Keratinocyte (primary cell): ENCODE measurements at places on chromosomes 12 and 14.

GRCh38 chr14:31492759-31493498 lies 5.1 kb upstream of the GPR33 start:
- no peak overlapping the region for H3K4me3 ChIP-seq
- H3K27me3 ChIP-seq = no peaks in the 10 kb centered on the region
- DNase-seq = peak; percentile 17
- H3K27ac ChIP-seq = no peak overlapping the region
- H3K36me3 ChIP-seq = no peaks in the 10 kb centered on the region
- peaks cover 5% of the 10 kb centered on the region for H3K4me1 ChIP-seq

DNA sequence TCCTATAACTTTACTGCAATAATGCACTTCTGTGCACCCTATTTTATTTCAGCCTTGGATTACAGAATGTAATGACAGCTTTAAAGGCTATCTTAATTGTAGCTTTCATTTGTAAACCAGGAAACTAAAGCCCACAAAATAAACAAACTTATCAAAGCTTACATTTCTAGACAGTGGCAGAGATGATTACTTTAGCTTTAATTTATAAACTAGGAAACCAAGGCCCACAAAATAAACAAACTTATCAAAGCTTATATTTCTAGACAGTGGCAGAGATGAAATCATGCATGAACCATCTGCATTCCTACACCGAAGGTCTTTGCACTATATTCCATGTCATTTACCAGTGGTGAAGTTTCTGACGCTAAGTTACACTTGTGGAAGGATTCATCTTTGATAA lies 74.4 kb downstream of the PRKD1 start:
- no peak overlapping the region for H3K27ac ChIP-seq
- no peaks in the 10 kb centered on the region for H3K27me3 ChIP-seq
- DNase-seq = no peak
- H3K36me3 ChIP-seq = no peaks in the 10 kb centered on the region

GRCh38 chr14:71235875-71236274 lies 328.6 kb downstream of the PCNX1 start:
- H3K27ac ChIP-seq = peak overlapping the region; percentile 14
- no peak for DNase-seq
- H3K36me3 ChIP-seq = no peaks in the 10 kb centered on the region

GRCh38 chr12:123223241-123223668 lies 9.7 kb downstream of the MPHOSPH9 start:
- no peaks in the 10 kb centered on the region for H3K36me3 ChIP-seq
- no peaks in the 10 kb centered on the region for H3K4me1 ChIP-seq

GRCh38 chr12:61521258-61521657 lies 738.9 kb upstream of the USP15 start:
- DNase-seq = no peak
- no peak overlapping the region for H3K4me3 ChIP-seq
- H3K27ac ChIP-seq = no peak overlapping the region
- no peaks in the 10 kb centered on the region for H3K36me3 ChIP-seq
- no peaks in the 10 kb centered on the region for H3K27me3 ChIP-seq

DNA sequence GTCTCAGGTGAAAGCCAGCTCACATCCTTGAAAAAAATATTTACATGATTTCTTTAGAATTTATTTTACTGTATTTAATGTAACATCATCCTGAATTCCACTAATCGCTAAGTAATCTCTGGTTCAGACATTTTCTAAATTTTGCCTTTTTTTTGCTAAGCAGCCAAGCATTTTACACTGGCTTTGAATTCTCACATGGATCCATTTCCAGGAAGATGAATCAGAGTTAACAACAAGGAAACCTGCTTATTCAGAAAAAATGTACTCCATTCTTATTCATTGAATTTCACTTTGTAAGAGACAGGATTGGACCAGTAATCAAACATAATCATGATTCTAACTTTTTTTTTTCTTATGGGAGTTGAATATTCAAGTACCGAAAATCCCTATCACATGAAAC lies 1785.1 kb upstream of the FLRT2 start:
- no peak overlapping the region for H3K27ac ChIP-seq
- H3K4me1 ChIP-seq = no peaks in the 10 kb centered on the region
- no peak overlapping the region for H3K4me3 ChIP-seq
- DNase-seq = no peak

GRCh38 chr12:71795901-71796300 lies 41.2 kb downstream of the RAB21 start:
- no peak for DNase-seq
- H3K27ac ChIP-seq = no peak overlapping the region
- no peak overlapping the region for H3K4me3 ChIP-seq
- H3K27me3 ChIP-seq = no peaks in the 10 kb centered on the region

- H3K4me3 ChIP-seq = no peak overlapping the region
- no peaks in the 10 kb centered on the region for H3K36me3 ChIP-seq
- no peak overlapping the region for H3K27ac ChIP-seq
- no peak for DNase-seq
- no peaks in the 10 kb centered on the region for H3K27me3 ChIP-seq
- no peaks in the 10 kb centered on the region for H3K4me1 ChIP-seq
These were observed 24.6 kb downstream of the PTPRR start for GRCh38 chr12:70895956-70896355.

GRCh38 chr12:103877934-103878510 lies 37.0 kb upstream of the NT5DC3 start:
- H3K36me3 ChIP-seq = no peaks in the 10 kb centered on the region
- H3K4me1 ChIP-seq = peaks cover 28% of the 10 kb centered on the region
- no peak overlapping the region for H3K4me3 ChIP-seq
- H3K27ac ChIP-seq = no peak overlapping the region
- no peaks in the 10 kb centered on the region for H3K27me3 ChIP-seq
- DNase-seq = peak; percentile 42

DNA sequence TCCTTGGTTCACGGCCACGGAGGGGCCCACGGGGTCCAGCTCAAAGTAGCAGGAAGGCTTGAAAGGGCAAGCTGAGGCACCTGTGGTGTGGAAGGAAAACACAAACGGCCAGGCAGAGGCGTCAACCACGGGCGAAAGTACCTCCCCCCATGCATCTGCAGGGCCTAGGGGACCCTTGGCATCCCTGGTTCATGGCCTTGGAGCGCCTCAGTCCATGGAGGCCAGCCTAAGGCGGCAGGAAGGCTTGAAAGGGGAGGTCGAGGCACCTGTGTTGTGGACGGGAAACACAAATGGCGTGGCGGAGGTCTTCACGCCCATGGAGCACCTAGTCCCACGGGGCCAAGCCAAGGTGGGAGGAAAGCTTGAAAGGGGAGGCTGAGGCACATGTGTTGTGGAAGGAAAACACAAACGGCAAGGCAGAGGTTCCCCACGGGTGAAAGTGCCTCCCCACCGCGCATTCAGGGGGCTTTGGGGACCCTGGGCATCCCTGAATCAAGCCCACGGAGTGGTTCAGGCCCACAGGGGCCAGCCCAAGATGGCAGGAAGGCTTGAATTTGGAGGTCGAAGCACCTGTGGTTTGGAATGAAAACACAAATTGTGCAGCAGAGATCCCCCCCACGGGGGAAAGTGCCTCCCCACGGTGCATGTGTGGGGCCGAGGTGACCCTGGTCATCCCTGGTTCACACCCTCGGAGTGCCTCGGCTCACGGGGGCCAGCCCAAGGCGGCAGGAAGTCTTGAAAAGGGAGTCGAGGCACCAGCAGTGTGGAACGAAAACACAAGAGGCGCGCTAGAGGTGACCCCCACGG lies 380.8 kb downstream of the ALG10 start:
- H3K4me3 ChIP-seq = no peak overlapping the region
- no peak overlapping the region for H3K27ac ChIP-seq
- H3K4me1 ChIP-seq = no peaks in the 10 kb centered on the region
- H3K36me3 ChIP-seq = no peaks in the 10 kb centered on the region

- H3K36me3 ChIP-seq = no peaks in the 10 kb centered on the region
- no peak overlapping the region for H3K4me3 ChIP-seq
- no peak overlapping the region for H3K27ac ChIP-seq
- no peaks in the 10 kb centered on the region for H3K27me3 ChIP-seq
These were observed 197.0 kb downstream of the ETNK1 start for GRCh38 chr12:22821985-22822384.

- no peaks in the 10 kb centered on the region for H3K36me3 ChIP-seq
- no peaks in the 10 kb centered on the region for H3K4me1 ChIP-seq
- H3K27ac ChIP-seq = no peak overlapping the region
- no peaks in the 10 kb centered on the region for H3K27me3 ChIP-seq
- DNase-seq = no peak
These were observed 22.7 kb upstream of the CCDC60 start for GRCh38 chr12:119311878-119312277.

DNA sequence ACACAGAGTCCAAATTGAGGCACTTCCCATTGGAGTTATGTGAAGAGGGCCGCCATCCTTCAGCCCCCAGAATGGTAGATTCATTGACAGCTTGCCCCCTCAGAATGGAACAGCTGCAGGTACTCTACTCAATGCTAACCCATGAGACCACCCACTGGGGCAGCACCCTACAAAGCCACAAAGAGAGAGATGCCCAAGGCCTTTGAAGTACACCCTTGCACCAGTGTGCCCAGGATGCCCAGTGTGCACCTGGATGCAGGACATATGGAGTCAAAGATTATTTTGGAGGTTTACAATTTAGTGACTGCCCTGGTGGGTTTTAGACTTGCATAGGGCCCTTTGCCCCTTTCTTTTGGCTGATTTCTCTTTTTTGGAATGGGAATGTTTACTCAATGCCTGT lies 933.9 kb downstream of the SLC16A7 start:
- no peak for DNase-seq
- H3K4me3 ChIP-seq = no peak overlapping the region
- no peak overlapping the region for H3K27ac ChIP-seq
- H3K36me3 ChIP-seq = no peaks in the 10 kb centered on the region
- H3K4me1 ChIP-seq = no peaks in the 10 kb centered on the region
- H3K27me3 ChIP-seq = no peaks in the 10 kb centered on the region

GRCh38 chr12:52235822-52236361 lies 2.8 kb downstream of the KRT7 start:
- H3K27ac ChIP-seq = no peak overlapping the region
- peaks cover 35% of the 10 kb centered on the region for H3K4me1 ChIP-seq
- DNase-seq = no peak
- no peaks in the 10 kb centered on the region for H3K36me3 ChIP-seq
- H3K4me3 ChIP-seq = no peak overlapping the region

DNA sequence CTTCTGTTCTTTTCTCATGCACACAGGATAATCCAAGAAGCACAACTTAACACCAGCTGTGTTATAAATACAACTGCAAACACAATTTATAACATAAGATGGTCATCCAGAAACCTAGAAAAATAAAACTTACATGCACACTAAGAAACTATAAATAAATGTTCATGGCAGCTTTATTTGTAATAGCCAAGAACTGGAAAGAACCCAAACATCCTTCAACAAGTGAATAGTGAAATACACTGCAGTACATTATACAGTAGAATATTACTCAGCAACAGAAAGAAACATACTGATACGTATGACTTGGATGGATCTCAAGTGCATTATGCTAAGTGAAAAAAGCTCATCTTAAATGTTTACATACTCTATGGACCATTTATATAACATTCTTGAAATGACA lies 132.7 kb downstream of the SPTSSA start:
- H3K27ac ChIP-seq = no peak overlapping the region
- DNase-seq = no peak
- peaks cover 12% of the 10 kb centered on the region for H3K4me1 ChIP-seq
- H3K36me3 ChIP-seq = no peaks in the 10 kb centered on the region
- no peak overlapping the region for H3K4me3 ChIP-seq

- H3K27me3 ChIP-seq = no peaks in the 10 kb centered on the region
- H3K27ac ChIP-seq = no peak overlapping the region
- no peak for DNase-seq
- H3K4me3 ChIP-seq = no peak overlapping the region
These were observed 46.7 kb downstream of the HSPB8 start for GRCh38 chr12:119225454-119225853.

GRCh38 chr12:14460212-14460841 lies 94.8 kb downstream of the ATF7IP start:
- H3K27me3 ChIP-seq = no peaks in the 10 kb centered on the region
- H3K4me1 ChIP-seq = no peaks in the 10 kb centered on the region
- no peak overlapping the region for H3K27ac ChIP-seq

- no peaks in the 10 kb centered on the region for H3K4me1 ChIP-seq
- H3K4me3 ChIP-seq = no peak overlapping the region
- H3K27me3 ChIP-seq = no peaks in the 10 kb centered on the region
- DNase-seq = no peak
- no peaks in the 10 kb centered on the region for H3K36me3 ChIP-seq
- H3K27ac ChIP-seq = no peak overlapping the region
These were observed 74.3 kb downstream of the SYNE3 start for GRCh38 chr14:95442016-95442632.

DNA sequence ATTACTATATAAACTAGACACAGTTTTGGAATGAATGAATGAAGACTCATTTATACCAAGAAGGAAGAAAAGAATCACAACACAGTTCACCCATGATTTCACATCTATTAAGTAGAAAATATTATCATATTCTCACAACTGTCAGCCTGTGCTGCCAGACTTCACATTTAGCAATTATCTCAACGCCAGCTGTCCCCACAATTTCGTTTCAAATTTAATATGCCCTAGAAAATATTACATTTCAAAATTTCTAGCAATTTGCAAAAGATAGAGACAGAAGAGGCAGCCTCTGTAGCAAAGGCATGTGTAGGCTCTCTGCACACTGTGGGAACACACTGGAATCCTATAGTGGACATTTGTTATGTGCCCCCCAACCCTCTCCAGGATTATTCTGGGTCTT lies 83.6 kb downstream of the ANKS1B start:
- no peak overlapping the region for H3K27ac ChIP-seq
- H3K4me1 ChIP-seq = no peaks in the 10 kb centered on the region
- no peaks in the 10 kb centered on the region for H3K36me3 ChIP-seq
- H3K4me3 ChIP-seq = no peak overlapping the region
- H3K27me3 ChIP-seq = no peaks in the 10 kb centered on the region

- no peak overlapping the region for H3K27ac ChIP-seq
- H3K36me3 ChIP-seq = peaks cover 10% of the 10 kb centered on the region
- no peak for DNase-seq
- H3K4me3 ChIP-seq = no peak overlapping the region
- H3K27me3 ChIP-seq = no peaks in the 10 kb centered on the region
- H3K4me1 ChIP-seq = no peaks in the 10 kb centered on the region
These were observed 74.2 kb downstream of the KICS2 start for GRCh38 chr12:64147875-64148274.

GRCh38 chr12:88921434-88921833 lies 341.2 kb upstream of the KITLG start:
- peaks cover 43% of the 10 kb centered on the region for H3K4me1 ChIP-seq
- H3K27ac ChIP-seq = no peak overlapping the region
- no peaks in the 10 kb centered on the region for H3K36me3 ChIP-seq
- H3K27me3 ChIP-seq = no peaks in the 10 kb centered on the region

DNA sequence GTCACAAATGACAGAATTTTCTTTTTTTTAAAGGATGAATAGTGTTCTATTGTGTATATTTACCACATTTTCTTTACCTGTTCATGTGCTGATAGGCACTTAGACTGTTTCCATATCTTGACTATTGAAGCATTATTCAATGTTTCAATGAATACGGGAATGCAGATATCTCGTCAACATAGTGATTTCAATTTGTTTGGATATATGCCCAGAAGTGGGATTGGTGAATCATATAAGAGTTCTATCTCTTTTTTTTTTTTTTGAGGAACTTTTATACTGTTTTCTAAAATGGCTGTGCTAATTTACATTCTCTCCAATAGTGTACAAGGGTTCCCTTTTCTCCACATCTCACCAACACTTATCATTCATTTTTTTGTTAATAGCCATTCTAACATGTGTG lies 97.9 kb upstream of the FAR2 start:
- no peak overlapping the region for H3K4me3 ChIP-seq
- no peak for DNase-seq
- H3K4me1 ChIP-seq = no peaks in the 10 kb centered on the region
- no peak overlapping the region for H3K27ac ChIP-seq
- H3K36me3 ChIP-seq = no peaks in the 10 kb centered on the region
- no peaks in the 10 kb centered on the region for H3K27me3 ChIP-seq

GRCh38 chr14:61203081-61203753 lies 77.9 kb downstream of the TMEM30B start:
- no peak overlapping the region for H3K4me3 ChIP-seq
- no peaks in the 10 kb centered on the region for H3K4me1 ChIP-seq
- H3K36me3 ChIP-seq = no peaks in the 10 kb centered on the region
- H3K27ac ChIP-seq = no peak overlapping the region
- DNase-seq = no peak
